ENCODE measurements at places on chromosomes 16 and 17.

- DNase-seq = peak; percentile 83
These were observed 18.6 kb downstream of the RAD51C start for GRCh38 chr17:58710948-58711552.

DNA sequence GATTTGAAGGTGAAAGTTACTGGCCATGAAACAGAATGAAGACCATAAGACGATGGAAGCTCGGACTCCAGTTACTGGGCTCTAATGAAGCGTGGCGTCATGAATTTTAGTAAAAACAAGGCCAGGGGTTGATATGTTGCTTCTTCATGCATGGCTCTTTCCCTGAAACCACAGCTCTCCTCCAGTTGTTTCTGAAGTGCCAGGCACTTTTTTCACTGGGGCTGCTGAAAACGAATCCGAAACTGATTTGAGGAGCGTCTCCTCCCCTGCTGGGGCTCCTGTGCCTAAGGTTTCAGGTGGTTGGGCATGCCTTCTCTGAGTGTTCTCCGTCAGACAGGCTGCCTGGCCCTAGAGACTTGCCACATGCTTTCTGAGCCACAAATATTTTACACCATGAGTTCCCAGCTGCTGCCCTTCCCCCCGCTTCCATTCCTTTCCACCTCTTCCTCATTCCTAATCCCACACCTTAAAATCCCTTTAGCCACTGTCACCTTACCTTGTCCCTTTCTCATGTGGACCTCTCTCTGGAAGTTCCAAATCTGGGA is 3.7 kb upstream of the MYL4 start:
- DNase-seq = no peak

GRCh38 chr17:82153745-82154375 is 55.8 kb upstream of the FASN start:
- DNase-seq = peak; percentile 91

- no peak for DNase-seq
These were observed 646 bp downstream of the CBX2 start for GRCh38 chr17:79778504-79779083.

- no peak for DNase-seq
These were observed 94.9 kb upstream of the GOT2 start for GRCh38 chr16:58828901-58829545.

GRCh38 chr16:86531641-86532525 is 21.6 kb downstream of the FOXF1 start:
- DNase-seq = no peak

- no peak for DNase-seq
These were observed 9.9 kb downstream of the ADCY7 start for GRCh38 chr16:50276326-50276640.

DNA sequence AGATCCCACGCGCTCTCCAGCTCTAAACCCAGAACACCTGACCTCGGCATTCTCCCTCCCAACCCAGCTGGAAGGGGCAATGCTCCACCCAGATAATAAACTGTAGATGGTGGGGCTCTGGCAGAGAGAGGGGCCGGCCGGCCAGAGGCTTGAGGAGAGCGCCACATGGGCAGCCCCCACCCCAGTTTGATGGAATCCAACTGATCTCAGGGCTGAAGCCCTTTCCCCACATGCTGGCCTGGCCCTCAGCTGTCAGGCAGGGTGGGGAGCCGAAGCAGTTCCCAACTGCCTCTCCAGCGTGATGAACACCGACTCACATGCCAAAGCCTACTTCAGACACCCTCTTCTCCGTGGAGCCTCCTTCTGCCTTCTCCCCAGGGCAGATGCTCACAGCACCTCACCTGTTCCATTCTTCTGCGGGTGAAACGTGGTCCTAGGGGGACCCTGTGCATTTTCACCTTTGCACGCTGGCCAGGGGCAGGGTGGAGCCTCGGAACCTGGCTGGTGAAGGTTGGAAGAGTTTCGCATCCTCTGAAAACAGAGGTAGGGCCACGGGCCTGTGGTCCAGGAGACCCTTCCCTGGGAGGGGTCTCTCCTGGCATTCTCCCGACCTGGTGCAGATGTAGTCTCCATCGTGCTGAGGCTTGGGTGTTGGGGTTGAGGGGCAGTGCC is 65.7 kb upstream of the ZNF469 start:
- no peak for DNase-seq

- DNase-seq = no peak
These were observed 173.0 kb upstream of the TOM1L1 start for GRCh38 chr17:54727624-54728023.

DNA sequence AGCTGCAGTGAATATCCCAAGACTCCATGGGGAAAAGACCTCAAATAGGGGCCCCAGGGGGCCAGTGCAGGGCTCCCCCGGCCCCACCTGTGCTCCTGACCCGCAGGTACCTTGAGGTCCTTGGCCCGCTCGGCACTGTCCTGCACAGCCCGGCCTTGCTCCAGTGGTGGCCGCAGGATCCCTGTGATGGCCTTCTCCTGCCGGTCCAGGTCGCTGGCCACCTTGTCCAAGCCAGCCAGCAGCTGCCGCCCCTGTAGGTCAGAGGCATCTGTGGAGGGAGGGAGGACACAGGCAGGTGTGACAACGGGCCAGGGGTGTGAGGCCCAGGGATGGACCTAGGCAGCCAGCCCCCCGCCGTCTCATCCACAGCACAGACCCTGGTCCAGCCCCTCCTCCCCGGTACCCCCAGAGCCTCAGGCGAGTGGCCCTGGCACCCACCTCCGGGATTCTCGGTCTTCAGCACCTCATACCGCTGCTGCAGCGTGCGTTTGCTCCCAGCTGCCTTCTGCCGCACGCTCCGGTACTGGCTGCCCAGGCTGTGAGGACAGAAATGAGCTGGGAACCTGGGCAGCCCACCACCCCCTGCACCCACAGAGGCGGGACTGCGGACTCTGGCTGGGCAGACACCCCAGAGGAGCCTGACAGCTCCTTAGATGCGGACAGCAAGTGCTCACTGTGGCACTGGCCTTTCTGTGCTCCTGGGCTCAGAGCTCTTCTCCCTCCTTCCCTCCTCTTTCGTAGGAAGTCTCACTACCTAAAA is 43.7 kb downstream of the PPL start:
- no peak for DNase-seq

DNA sequence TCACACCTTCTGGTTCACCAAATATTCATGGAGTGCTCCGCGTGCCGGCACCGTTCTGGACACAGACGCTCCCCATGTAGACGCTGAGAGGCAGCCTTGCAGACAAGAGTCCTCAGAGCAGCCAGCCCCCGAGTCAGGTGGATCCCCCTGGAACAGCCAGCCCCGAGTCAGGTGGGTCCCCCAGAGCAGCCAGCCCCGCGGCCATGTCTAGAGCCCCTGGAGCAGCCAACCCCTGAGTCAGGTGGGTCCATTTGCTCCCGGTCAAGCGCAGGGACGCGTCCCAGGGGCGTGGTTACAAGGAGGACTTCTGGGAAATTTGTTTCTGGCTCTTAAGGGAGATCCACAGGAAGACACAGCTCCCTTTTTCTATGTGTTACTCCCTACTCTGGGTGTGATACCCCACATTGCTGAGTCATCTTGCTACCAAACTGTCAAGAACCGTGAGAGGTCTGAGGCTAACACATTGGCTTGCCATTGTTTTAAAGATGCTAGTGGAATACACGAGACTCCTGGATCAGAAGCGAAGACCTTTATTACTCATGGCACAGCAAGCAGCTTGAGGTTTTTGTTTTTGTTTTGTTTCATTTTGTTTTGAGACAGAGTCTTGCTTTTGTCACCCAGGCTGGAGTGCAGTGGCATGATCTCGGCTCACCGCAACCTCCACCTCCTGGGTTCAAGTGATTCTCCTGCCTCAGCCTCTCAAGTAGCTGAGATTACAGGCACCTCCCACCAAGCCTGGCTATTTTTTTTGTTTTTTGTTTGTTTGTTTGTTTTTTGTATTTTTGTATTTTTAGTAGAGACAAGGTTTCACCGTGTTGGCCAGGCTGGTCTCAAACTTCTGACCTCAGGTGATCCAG is 43.3 kb upstream of the CBFA2T3 start:
- DNase-seq = no peak

- DNase-seq = peak; percentile 31
These were observed 493 bp downstream of the PLSCR3 start for GRCh38 chr17:7393613-7394451.

DNA sequence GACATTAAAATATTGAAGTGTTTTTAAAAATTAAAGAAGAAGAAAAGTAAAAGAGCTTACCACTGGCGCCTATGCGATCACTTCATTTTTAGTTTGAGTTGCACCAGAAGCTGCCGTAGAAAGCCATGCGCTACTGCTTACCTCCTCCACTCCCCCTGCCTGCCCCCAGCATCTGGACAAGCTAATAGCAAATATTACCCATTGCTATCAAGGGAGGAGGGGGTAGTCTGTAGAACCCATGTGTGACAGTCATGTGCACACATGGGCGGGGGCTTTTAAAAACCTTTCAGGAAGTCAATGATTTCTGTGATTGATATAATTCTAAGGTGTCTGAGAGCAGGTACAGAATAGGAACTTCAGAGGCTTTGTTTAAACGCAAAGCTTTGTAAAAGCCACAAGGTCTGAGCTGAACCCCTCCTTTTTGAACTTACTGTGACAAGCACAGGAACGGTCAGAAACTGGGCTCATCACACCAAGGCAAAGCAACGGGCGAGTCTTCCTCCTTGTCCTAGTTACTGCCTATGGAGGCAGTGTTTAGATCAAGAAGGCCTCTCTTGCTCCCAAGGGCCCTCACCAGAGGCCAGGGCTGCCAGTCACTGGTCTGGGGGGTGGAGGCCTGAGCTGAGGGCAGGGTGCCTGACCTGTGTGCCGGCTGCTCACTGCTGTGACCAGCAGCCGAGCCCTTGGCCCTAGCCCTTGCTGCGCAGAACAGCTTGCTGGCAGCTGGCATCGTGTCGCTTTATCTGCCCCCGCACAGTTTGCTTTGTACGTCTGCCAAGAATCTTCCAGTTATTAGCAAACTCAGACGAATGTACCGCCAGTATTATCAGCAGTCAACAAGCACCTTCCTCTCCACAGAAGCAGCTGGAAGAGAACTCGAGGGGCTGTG is 15.0 kb downstream of the GINS2 start:
- DNase-seq = no peak

DNA sequence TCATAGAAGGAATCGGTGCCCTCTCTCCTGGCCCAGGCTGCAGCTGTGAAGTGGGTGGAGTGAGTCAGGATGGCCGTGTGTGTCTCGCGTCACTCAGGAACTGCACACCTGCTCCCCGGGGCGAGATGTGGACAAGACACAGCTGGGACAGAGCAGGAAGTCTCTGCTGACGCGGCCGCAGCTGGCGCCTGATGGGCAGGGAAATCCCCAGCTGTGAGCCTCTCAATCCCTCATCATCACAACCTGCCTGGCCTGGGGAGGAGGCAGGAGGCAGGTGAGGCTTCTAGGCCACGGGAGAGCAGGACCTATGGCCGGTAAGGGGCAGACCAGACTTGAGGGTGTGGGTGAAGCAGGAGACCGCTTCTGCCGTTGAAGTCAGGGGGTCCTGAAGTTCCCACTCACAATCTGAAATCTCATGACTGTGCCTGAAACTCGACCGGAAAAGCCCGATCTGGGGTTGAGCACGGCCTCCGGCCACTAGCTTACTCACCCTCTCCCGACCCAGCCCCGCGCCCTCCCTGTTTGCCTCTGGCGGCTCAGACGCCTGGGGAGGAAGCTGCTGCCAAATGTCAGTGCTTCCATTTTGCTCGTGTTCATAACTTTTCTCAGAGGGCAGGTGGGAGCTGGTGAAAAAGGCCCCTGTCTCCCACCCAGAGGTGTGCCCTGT is 1.1 kb upstream of the TRPV3 start:
- DNase-seq = no peak

GRCh38 chr16:69564845-69565670 is 708 bp upstream of the NFAT5 start:
- DNase-seq = no peak

- no peak for DNase-seq
These were observed 45.7 kb upstream of the MRPS23 start for GRCh38 chr17:57895382-57896060.

- DNase-seq = no peak
These were observed 173.0 kb downstream of the FOXL1 start for GRCh38 chr16:86751076-86752030.

GRCh38 chr16:16150117-16150877 is 73.0 kb downstream of the ABCC6 start:
- DNase-seq = no peak

- peak; percentile 24 for DNase-seq
These were observed 77.6 kb upstream of the CACNG3 start for GRCh38 chr16:24178496-24178895.

DNA sequence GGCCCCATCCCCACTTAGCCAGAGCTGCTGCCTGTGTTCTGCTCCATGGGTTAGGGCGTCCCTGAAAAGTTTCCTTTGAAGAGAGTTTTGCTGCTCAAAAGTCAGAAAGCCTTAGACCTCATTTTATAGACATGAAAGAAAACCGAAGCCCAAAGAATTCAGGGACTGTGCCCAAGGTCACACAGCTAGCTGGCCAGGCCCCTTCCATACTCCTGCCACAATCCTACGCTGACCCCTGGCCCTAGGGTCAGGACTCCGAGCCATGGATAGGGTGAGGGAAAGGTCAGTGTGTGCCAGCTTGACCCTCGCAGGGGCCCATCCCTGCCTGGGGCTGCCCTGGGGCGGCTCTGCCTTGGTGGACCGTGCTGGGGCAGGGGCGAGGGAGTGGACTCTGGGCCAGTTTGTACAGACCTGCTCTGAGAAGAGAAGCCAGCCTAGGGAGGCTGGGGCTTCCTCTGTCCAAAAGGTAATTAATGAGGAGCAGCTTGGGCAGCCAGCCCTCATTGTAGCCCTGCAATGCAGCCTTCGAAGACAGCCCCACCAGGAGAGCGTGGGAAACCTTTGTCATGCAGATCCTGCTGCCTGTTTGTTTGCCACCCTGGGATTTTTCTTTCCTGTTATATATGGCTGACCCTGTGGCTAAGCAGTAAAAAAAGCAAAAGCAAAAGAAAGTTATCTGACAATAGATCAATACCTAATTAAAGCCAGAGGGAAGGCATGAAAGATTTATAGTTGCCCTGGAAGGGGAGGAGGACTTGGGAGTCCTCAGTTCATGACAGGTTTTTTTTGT is 37.4 kb downstream of the RHBDL3 start:
- no peak for DNase-seq

- DNase-seq = no peak
These were observed 31.9 kb upstream of the CREBBP start for GRCh38 chr16:3912373-3912772.

DNA sequence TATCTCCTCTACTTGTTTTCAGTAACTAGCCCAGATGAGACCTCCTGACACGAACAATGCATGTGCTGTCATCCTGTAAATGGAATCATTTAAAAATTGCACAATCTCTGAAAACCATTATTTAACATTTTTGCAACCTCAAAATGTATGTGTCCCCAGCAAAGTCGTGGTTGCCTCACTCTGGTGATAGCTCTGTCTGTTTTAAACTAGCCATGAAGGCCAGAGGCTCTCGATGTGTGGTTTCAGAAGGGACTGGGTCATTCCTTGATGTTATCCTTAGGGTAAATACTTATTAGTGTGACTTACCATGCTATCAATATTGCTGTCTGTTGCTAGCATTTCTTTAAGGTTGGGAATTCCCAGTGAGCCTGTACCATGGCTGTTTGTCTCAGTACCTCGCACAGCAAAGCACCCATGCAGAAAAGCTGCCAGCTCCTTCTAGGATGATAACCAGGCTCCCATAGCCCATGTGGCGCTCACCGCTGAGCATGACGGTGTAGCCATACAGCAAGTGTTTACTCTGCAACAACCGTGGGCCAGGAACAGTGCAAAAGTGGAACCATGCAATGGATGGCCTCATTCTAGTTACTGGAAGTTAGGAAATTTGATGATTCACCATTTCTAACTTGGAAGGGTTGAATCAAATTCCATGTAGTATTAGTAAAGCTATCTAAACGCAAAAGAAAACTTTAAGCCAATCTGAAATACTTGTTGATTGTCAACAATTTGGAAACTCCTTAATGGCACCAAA is 2.9 kb upstream of the PGS1 start:
- DNase-seq = peak; percentile 89

Data from suppressor macrophage (primary cell).